Lung (tissue), 17 donors: ENCODE measurements at places on chromosomes 1 and 21. TPM values are rescaled to one million over a fixed set of nuclear protein-coding genes. Genes with fewer than 3 reads are reported as not detected.

- peak; percentile 67 for DNase-seq
Observed at GRCh38 chr1:218380125-218380977, 35.2 kb downstream of the TGFB2 start.

DNA sequence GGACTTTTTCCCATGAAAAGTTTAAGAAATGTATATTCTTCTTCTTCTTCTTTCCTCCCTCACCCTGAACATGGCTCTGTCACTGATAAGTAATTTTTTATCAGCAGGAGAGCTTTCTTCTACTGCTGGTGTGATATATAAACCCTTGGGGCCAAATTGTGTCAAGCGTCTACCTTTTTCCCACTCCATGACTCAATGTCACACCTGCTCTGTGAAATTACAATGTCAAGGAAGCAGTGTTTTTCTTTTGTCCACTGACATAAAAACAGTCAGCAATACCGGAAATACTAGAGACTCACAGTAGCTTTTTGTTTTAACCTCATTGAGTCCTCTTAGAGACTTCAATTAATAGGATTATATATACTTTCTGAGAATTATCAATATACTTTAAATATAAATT is 416.2 kb upstream of the ADGRL4 start:
- no peak for DNase-seq

DNA sequence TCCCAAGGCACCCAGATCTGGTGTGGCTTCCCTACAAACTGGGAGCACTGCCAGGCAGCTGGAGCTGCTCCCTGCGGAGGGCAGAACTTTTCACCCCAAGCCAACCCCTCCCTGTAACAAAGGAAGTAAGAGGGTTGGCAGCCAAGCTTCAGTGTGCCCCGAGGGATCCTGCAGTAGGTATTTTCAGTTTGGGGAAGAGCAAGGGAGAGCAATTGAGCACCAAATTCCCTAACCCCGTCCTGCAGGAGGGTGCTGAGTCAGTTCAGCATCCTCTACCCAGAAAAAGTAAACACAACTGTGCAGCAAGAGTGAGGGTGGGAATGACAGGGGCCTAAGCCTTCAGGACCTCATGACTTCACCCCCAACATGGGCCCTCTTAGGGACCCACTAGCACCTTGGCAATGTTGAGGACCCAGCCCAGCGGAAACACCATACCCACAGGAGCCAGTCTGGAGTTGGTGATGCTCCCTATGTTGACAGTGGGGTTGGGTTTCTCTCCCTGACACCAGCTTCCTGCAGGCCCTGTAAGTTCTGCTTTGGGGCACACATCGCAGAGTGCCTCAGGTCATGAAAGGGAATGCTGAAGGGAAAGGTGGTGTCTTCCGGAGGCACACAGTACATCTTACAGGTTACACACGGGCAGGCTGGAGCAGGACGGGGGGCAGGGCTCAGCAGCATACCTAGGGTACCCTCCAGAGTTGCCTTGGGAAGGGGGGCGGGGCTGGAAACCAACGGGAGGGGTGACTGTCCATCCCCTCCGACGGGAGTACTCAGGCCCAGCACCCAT is 14.8 kb downstream of the SH3BP5L start:
- DNase-seq: no peak

- DNase-seq: no peak
Observed at GRCh38 chr1:76661531-76661930, 205.7 kb upstream of the ST6GALNAC5 start.

GRCh38 chr1:176617881-176618280 is 154.9 kb downstream of the PAPPA2 start:
- no peak for DNase-seq

- DNase-seq: no peak
Observed at GRCh38 chr1:15620155-15620545, 2.9 kb downstream of the DDI2 start.

GRCh38 chr21:38240129-38240528 is 16.7 kb upstream of the KCNJ15 start:
- no peak for DNase-seq

DNA sequence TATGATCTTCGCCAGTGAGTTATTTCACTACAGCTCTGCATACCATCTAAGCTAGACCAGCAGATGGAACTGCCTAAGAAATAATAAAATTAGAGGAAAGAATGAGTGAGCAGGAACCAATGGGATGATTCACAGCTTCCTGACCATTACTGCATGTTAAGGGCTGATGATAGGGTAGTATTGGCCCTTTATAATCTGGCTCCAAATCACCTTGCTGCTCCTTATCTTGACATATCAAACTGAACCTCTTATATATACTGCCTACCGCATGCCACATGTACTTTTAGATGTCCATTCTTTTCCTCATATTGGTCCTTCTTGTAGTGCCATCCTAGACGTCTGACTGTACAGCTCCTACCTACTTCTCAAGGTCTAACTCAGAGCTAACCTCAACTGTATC is 524.4 kb downstream of the DPYD start:
- no peak for DNase-seq

DNA sequence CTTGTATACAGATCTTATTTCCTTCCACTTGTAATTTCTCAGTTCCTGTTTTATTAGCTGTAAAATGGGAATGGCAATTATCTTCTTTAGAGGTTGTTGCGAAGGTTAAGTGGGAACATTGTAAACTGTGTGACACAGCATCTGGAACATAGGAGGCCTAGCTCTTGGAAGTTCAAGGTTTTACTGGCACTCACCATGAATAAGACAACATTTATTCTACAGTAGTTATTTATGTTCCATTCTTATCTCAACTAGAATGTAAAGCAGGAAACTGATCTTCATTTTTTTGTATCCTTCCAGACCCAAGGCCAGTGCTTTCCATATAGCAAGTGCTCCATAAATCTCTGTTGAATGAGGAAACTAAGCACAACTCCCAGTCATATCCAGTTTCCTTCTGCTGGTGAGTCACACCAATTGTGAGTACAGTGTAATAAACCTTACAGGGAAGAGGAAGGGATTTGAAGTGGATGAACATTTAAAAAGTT is 1.4 kb downstream of the BCL10 start:
- DNase-seq: no peak

DNA sequence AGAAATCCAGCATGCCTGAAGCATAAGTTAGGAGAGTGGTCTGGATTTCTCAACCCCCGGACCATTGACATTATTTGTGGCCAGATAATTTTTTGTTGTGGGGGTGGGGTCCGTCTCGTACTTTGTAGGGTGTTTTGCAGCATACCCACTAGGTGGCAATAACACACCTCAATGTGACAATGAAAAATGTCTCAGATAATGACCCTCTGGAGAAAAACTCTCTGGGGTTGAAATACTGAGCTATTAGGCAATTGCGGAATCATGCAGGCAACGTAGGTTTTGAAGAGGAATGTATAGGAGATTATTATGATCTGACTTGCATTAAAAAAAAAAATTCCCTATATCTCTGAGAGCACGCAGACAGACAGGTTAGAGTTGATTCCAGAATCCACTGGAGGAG is 25.3 kb upstream of the RRP15 start:
- DNase-seq: no peak

- DNase-seq: peak; percentile 93
Observed at GRCh38 chr1:8822373-8823294, 5.2 kb upstream of the RERE start.

GRCh38 chr21:44983421-44984206 is 43.8 kb downstream of the SLX9 start:
- DNase-seq: no peak

GRCh38 chr21:24910591-24910990 is 696.7 kb downstream of the MRPL39 start:
- DNase-seq: no peak

DNA sequence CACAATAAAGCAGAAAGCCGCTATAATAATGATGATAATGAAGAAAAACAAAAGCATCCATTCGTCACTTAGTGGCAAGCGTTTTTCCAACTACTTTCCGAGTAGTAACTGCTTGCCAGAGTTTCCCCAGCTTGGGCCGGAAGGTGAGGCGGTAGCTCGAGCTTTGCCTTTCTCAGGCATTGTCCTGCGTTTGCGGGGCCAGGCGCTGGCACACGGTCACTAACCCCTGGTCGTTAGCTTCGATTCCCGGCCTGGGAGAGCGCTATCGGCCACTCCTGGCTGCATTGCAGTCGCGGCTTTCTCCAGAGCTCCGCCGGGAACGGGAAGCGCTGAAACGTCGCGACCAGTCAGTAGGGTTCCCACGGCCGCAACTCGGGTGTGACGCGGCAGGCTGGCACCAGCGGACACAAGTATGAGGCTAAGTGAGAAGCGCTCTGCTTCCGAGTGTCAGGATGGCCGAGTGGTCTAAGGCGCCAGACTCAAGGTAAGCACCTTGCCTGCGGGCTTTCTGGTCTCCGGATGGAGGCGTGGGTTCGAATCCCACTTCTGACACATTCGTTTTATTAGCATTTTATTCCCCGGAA is 14.6 kb upstream of the ZNF692 start:
- DNase-seq: peak; percentile 98

DNA sequence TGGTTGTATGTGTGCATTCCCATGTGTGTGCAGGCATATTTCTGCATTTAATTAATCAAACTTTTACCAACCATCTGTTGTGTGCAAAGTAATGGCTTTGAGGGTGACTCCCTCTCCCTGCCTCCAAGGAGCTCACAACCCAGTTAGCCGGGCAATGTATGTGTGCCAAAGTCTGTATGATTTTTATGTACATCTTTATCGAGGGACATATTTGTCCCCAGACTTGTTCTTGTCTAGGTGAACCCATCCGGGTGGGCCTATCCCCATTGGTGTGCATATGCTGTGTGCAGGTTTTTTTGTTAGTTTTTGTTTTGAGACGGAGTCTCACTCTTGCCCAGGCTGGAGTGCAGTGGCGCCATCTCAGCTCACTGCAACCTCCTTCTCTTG is 1.8 kb downstream of the SYTL1 start:
- no peak for DNase-seq

DNA sequence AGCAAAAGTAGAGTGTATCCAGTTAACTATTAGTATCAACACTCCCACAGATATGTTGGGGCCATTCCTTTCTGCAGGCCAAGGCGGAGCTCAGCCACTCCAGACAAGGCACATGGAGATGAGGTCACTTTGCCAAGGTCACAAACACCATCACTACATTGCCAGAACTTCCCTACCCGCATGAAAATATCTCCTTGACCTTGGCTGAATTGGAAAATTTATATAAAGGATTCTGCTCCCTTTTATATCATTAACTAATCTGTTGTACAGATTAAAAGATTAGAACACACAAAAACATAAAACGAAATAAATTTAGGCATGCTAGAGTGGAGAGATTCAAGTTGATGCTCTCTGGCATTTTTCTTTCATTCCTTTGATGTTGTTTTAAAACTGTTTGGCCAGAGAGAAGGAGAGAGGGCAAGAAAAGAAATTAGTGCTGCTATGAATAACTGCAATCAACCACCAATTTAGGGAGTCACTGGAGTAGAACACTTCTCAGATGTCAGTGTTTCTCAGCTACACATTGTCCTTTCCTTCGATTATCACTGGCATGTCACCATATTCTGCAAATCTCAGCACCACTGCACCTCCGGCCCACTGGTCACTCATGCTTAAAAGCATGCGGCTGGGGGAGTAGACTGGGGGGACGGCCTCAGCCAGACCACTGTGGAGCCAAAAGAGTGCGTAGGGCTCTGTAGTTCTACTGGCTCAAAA is 78.7 kb upstream of the ATP1B1 start:
- no peak for DNase-seq

Gene FAM131C
- total RNA-seq: not detected

Gene DNAJC16
- total RNA-seq: 19.0 TPM

Gene OR14K1
- not detected for total RNA-seq

Gene U2AF1
- total RNA-seq: 61.3 TPM

Gene AIRE
- total RNA-seq: 0.37 TPM

Gene KCNJ6
- total RNA-seq: 0.31 TPM

Gene PPCS
- 33.0 TPM for total RNA-seq

Gene C1orf116
- 130 TPM for total RNA-seq

Gene OR2L8
- not detected for total RNA-seq

Gene FAM151A
- total RNA-seq: not detected

Gene SYCP1
- total RNA-seq: not detected
